ENCODE measurements at places on chromosomes 7 and 10.

DNA sequence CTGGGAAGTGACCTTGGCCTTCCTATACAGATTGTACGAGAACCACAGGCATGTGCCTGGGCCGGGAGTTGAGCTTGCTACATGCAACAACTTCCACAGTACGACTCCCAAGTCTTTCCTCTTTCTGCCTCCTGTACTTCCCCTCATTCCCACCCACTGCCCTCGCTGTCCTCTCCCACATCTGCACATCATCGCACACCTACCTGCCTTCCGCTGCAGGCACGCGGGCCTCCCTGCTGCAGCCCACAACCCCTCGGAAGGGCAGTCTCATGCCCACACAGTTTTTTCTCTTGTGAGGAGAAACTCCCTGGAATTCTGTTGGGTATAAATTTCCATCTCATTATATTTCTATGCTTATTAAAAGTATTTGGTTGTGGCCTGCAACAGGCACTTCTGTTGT lies 117.2 kb downstream of the ACTR3B start:
- no peak for DNase-seq

GRCh38 chr10:123912466-123912865 lies 20.9 kb upstream of the CPXM2 start:
- no peak for DNase-seq

DNA sequence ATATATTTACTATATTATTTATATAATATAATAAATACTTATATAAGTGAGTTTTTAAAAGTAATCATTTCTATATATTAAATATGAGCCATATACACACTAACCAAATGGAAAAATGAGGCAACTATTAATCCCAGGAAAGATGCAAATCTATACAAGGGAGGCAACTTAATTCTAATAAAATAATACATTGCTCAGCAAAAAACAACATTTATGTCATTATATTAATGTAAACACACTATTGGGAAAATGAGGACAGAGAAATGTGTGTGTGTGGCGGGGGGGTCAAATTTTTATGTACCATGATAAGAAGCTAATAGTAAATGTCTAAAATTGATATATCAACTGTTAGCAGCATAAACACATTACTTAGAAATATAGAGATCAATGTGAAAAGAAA lies 23.3 kb upstream of the DGKI start:
- no peak for DNase-seq

DNA sequence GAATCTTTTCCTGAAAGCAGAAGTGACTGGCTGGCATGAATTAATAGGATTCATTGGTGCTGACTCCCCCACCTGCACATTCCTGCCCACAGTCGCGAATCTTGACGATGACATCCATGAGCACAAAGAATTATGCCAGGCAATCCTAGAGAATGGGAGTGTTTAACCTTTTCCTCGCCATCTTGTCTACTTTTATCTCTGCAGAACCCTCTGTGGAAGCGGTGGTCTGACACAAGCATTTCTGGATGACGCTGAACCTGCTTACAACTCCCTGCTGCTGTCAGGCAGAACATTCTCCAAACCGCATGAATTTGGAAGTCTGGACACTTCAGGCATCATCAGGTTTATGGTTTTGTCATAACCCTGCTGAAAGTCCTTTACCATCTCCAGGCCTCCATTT lies 36.5 kb downstream of the KLF6 start:
- no peak for DNase-seq

GRCh38 chr7:92750946-92751345 lies 85.4 kb downstream of the CDK6 start:
- no peak for DNase-seq

DNA sequence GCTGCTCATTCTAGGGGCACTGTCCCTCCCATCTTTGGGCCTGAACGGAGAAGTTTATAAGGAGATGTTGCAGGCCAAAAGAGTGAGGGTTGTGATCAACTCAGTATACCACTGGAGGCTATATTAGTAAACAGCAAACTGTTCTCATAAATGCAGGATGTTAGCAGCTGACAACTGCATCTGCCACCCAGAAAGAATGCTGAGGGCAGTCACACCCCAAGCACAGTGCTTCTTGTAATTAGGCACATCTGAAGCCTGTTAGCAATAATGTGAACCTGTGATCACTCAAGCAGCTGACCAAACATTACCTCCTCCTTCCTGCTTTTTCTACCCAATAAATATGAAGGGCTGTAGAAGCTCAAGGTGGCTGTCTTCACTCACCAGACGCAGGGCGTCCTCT lies 38.4 kb upstream of the ZNF138 start:
- no peak for DNase-seq

GRCh38 chr10:72265508-72265907 lies 8.2 kb upstream of the DDIT4 start:
- no peak for DNase-seq

Measured in stimulated activated CD8-positive, alpha-beta memory T cell treated with anti-CD3 and anti-CD28 coated beads, Interleukin-4, amount 100 ng/mL, for 1 hour (primary cell).